ENCODE measurements at places on chromosomes 3 and 15. TPM values are rescaled to one million over a fixed set of nuclear protein-coding genes. Genes with fewer than 3 reads are reported as not detected.
A peak's percentile ranks its signal among the peaks of the same experiment; 100 is the strongest.

Gene NRG4
- 0.62 TPM for polyA plus RNA-seq

Gene GUCA1C
- polyA plus RNA-seq, result 0.15 TPM

Gene IMPG2
- polyA plus RNA-seq, result 0.05 TPM

Gene CCRL2
- not detected for polyA plus RNA-seq

Gene TNFSF10
- polyA plus RNA-seq, result 4.3 TPM

GRCh38 chr3:15313461-15313860, 18.9 kb downstream of the SH3BP5 start:
- no peak for DNase-seq

DNA sequence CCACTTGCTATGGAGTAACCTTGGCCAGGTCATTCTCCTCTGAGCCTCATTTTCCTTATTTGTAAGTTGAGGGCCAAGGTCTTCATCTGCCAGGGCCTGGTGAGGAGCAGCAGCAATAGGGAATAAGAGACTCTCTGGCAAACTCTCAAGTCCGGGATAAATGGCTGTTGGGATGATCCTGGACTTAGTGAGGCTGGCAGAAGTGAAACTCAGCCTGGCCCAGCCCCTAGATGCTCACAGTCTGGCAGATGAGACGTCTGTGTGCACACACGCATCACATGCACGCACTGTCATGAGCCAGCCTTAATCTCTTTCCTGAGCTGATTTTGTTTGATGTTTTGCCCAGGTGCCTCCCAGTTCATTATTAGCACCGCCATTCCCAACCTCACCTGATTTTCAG, 26.8 kb downstream of the SLC6A6 start:
- no peak for DNase-seq

Gene SLC6A11
- polyA plus RNA-seq, result 10.7 TPM

Gene VWA5B2
- 0.01 TPM for polyA plus RNA-seq

GRCh38 chr15:50024281-50024680, 94.8 kb downstream of the ATP8B4 start:
- DNase-seq, result no peak

- DNase-seq, result no peak
Observed at GRCh38 chr3:113271189-113271588, 59.8 kb downstream of the BOC start.

Gene TGM4
- polyA plus RNA-seq, result 1.6 TPM

GRCh38 chr15:85312929-85313331, 67.5 kb upstream of the AKAP13 start:
- no peak for DNase-seq

- no peak for DNase-seq
Observed at GRCh38 chr3:31213869-31214486, 318.7 kb upstream of the STT3B start.

Gene SLC12A1
- polyA plus RNA-seq, result not detected

GRCh38 chr3:46935168-46935858, 41.2 kb downstream of the CCDC12 start:
- DNase-seq, result peak; percentile 87

Gene FAM3D
- not detected for polyA plus RNA-seq

Gene CCDC9B
- polyA plus RNA-seq, result 7.4 TPM

Gene CPOX
- polyA plus RNA-seq, result 18.8 TPM

DNA sequence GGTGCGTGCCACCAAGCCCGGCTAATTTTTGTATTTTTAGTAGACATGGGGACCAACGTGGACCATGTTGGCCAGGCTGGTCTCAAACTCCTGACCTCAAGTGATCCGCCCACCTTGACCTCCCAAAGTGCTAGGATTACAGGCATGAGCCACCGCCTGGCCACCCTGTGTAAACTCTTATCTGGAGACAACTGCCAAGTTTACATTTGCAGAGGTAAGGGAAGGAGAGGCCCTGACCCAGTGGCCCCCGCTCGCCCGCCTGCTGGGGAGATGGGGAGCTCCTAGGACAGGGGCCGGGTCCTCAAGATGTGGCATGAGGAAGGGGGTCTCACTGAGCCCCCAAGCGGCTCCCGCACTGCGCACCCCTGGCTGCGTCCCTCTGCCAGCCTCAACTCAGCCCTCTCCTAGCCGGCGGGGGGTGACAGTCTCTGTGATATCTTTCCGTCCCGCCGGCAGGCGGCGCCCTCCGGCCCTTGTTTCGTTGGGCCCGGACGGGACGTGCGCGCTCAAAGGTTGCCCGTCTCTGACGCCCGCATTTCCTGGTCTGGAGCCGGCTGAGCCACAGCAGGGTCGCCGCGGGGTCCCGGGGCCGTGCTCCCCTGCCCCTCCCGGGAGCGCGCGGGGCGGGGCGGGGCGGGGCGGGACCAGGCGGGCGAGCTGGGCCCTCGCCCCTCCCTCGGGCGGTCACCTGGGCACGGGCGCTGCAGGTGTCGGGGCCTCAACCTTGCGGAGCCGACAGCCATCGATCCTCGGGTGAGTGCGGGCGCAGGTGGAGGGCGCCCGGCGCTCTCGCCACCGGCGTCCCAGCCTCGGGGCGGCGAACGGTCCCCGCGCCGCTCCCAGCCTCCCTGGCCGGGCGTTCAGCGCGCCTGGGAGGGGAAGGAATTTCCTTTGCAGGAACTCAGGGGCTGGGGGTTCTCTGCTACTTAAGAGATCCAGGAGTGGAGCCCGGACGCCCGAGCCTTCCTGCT, at the start of gene GPR160:
TSS of gene GPR160 (plus strand) at position 533 of the 971 bp plus-strand sequence. CDS start 45,978 bp downstream, outside the sequence.
- DNase-seq, result peak; percentile 27

DNA sequence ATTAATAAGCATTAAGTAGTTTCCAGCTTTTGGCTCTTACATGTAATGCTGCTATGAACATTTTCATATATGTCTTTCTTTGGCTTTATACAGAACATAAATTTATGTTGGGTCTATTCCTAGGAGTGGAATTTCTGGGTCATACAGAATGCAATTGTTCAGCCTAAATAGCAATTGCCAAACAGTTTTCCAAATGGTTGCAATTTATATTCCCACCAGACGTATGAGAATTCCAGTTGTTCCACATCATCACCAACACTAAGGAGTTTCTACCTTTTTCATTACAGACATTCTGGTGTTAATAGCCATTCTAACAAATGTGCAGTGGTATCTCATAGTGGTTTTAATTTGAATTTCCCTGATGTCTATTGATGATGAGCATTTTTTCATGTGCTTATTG, 160.1 kb upstream of the TMC3 start:
- DNase-seq, result no peak

DNA sequence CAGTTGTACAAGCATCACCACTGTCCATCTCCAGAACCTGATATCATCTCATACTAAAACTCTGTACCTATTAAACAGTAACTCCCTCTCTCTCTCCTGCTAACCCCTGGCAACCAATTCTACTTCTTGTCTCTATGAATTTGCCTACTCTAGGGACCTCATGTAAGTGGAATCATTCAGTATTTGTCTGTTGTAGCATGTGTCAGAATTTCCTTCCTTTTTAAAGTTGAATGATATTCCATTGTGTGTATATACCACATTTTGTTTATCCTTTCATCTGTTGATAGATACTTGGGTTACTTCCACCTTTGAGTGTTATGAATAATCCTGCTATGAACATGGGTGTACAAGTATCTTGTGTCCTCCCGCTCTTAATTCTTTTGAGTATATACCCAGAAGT, 16.6 kb downstream of the ZNF592 start:
- no peak for DNase-seq

- DNase-seq, result no peak
Observed at GRCh38 chr3:14252321-14253021, 73.9 kb downstream of the LSM3 start.

Gene SERINC4
- polyA plus RNA-seq, result 0.11 TPM

GRCh38 chr3:85171976-85172375, 213.2 kb downstream of the CADM2 start:
- no peak for DNase-seq

DNA sequence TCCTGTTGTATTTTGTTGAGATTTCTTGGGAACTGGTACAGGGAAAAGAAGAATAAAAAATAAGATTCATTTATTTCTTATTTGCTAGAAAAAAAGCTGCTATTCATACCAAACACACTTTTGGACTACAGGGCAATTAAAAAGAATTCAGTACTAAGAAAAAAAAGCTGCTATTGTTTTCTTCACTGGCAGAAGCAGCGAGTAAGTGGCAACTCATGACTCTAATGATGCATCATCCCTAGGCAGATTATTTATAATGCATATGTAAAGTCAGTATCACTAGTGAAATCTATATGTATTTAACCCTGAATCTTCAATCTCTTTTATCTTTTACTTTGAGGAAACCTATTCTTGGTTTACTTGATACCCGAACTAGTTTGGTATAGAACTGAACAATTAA, 15.2 kb downstream of the PFN2 start:
- peak; percentile 35 for DNase-seq

DNA sequence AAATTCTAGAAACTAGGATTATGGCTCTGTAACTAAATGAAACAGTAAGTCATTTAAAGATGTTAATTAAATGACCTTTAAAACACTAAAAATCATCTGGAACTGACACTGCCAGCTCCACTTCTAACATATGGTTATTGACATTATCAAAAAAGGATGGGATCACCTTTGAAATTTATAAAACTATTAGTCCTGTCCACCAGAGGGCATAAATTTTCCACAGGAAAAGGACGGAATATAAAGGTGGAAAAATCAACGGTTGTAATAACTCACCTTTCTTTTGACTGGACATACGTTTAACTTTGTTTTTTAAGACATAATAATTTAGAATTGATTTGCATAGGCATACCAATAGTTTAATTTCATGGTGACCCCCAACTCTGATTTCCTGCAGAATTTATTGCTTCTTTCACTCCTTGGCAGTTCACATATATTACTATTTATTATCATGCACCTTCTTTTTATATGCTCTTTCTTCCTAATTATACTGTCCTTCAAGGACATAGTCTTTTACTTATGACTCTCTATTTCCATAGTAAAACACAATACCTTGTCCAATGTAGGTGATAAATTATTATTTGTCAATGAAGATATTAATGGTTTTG, 345.7 kb downstream of the CADM2 start:
- peak; percentile 1 for DNase-seq

DNA sequence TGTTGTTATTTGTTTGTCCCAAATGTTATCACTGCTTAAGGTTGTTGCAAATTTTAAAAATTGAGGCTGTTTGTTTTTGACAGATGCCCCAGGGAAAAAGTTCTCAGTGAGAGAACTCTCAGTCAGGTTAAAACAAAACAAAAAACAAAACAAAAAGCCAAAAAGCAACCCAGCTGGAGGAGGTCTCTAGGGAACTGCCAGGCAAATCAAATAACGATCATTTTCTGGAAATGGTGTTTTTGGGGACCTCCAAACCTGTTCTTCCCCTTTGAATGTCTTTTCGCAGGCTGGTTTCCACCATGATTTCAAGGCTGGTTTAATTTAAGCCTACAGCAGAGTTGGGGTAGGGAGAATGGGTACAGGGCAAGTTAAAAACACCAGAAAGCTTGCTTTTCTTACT, 27.2 kb downstream of the SPINK8 start:
- no peak for DNase-seq

DNA sequence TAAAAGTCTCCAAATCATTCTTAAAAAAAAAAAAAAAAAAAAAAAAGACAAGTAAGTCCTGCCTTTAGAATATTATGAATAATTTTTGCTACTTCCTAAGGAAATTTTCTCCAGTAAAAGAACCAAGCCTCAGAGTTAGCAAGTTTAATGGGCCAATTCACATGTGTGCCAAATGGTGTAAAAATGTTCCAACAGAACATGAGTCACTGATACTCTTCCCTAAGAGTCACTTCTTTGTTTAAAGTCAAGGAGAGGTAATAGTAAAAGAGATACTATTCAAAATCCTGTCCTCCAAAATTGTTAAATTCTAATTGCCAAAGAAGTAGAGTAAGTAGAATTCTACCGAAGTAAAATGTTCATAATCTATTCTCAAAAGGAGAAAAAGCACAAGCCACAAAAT, 17.7 kb upstream of the CPA3 start:
- DNase-seq, result no peak

- no peak for DNase-seq
Observed at GRCh38 chr3:71489315-71489761, 94.2 kb downstream of the FOXP1 start.

DNA sequence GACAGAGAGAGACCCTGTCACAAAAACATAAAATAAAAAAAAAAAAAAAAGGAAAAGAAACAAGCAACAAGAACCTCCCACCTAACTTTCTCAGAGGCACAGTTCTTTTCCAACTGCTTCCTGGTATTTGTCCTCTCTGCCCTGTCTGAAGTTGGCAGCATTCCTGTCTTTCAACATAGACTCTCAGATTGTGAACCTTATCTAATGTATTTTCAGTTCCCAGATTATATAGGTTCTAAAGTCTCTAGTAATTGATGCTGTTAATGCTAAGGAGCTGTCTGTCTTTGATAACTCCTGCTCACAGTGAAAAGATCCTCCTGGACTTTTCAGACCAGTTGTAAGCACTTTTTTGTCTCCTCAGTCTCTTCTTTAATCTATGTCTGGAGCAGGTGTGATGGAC, 199.5 kb upstream of the P2RY1 start:
- no peak for DNase-seq

DNA sequence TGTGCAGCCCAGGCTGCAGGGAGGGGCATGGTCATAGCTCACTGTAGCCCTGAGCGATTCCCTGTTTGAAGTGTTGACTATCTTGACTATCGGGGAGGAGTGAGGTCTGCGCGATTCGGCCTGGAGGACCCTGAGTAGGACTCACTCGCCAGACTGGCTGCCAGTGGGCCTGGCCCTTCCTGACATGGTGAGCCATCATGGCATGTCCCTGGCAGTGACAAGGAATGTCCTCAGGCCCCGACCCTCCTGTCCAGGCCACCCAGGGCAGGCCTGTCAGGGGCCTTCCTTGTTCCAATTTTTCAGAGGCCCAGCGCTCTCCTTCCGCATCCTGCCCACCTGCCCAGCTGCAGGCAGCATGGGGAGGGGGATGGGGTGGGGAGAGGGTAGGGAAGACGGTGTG, 5.2 kb upstream of the OCA2 start:
- DNase-seq, result no peak

Gene DCP1A
- polyA plus RNA-seq, result 14.1 TPM

DNA sequence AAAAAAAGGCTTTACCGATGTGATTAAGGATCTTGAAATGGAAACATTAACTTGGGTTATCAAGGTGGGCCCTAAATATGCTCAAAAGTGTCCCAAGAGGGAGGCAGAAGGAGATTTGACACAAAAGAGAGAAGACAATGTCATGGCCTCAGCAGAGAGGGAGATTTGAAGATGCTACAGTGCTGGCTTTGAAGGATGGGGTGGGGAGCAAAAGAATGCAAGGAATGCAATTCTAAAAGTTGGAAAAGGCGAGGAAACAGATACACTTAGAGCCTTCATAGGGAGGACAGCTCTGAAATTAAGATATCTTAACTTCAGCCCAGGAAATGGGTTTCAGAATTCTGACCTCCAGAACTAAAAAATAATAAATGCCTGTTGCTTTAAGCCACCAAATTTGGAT, 314.5 kb upstream of the CCDC54 start:
- no peak for DNase-seq

Gene GATA2
- polyA plus RNA-seq, result 0.10 TPM

- DNase-seq, result no peak
Observed at GRCh38 chr3:55631766-55632331, 144.7 kb upstream of the WNT5A start.

GRCh38 chr3:160929595-160929994, 173.6 kb downstream of the PPM1L start:
- no peak for DNase-seq

Gene MOBP
- polyA plus RNA-seq, result not detected
